ENCODE measurements at places on chromosomes 12 and 14.

DNA sequence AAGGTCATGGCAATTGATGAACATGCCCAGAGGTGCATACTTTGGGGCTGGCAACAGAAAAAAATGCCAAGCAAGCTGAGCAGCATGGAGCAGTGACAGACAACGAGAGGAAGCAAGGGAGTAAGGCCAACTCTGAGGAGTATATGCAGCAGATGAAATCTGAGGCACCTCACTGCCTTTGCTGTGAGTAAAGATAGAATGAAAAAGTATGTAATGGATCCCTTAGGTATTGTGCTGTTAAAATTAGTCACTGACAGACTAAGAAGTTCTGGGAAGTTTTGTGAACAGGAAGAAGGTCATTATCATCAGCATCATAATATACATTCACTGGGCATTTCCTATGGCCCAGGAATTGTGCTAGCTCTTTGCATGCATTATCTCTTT lies 269.9 kb downstream of the DUSP6 start:
- DNase-seq = no peak

DNA sequence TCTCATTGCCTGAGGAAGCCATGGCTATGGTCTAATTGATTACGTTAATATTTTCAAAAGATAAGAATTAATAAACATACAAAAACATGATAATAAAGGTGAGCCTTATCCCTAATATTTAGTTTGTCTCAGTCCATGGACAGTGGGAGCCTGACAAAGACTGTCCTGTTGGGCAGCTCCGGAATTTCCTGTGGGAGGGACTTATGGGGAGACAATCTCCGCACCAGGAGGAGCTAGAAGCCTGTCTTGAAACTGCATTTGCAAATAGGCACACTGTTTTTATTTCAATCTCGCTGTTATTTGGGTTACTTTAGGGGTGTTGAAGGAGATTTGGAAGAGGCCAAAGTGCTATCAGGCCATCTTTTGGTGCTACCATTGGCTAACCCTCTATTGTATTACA lies 50.8 kb upstream of the ZDHHC17 start:
- no peak for DNase-seq

DNA sequence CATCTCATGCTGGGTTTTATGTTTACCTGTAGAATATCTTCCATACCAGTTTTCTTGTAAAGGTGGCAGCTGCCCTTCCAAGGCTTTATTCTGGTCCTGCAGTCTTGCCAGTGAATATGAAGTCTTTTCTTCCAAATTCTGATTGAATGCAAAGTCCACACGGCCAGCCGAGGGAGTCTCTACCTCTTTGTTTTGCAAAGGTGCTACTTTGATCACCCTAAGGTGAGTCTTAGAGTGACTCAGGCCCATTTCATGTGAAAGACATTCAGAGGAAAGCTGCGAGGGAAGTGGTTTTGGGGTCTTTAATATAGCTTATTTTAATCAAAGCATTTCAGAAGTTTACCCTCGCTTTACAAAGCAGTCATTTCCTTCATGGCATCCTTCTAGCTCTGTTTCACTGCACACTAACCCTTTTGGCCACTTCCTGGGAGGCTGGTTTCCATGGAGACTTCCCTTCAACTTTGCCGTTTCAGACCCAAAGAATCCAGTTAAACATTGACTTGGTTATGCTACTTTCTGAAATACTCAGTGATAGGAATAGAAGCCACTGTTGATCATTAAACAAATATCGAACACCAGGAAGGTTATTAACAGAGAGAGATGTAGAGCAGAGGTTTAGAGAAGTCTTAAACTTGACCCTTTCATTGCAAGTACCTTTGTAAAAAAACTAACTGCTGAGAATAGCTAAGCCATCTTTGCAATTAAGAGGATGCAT lies at the start of gene CCDC198:
Gene CCDC198 (minus strand): TSS at position 391 of the 715 bp plus-strand sequence. CDS start 142 bp downstream, at position 249.
- no peak for DNase-seq

- no peak for DNase-seq
Observed at GRCh38 chr12:68391937-68392336, 59.8 kb upstream of the MDM1 start.

- no peak for DNase-seq
Observed at GRCh38 chr12:91249054-91249453, 66.4 kb upstream of the DCN start.

DNA sequence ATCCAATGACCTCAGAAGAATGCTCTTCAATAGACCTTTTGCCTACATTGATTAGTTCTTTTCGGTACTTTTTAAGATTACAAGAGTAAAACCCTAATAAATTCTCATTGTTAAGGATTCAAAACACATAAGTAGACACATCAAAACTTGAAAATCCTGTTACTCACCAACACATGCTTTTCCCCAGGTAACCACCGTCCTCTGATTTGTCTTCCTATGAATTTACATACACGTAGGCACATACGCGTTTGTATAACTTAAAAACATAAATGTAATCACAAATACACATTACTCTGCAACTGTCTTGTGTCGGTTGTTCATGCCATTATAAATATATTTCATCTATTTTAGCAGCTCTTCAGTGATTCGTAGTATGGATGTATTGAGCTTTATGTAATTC lies 910 bp upstream of the WASHC4 start:
- no peak for DNase-seq

GRCh38 chr14:82710267-82710841 lies 1176.7 kb upstream of the SEL1L start:
- peak; percentile 1 for DNase-seq

DNA sequence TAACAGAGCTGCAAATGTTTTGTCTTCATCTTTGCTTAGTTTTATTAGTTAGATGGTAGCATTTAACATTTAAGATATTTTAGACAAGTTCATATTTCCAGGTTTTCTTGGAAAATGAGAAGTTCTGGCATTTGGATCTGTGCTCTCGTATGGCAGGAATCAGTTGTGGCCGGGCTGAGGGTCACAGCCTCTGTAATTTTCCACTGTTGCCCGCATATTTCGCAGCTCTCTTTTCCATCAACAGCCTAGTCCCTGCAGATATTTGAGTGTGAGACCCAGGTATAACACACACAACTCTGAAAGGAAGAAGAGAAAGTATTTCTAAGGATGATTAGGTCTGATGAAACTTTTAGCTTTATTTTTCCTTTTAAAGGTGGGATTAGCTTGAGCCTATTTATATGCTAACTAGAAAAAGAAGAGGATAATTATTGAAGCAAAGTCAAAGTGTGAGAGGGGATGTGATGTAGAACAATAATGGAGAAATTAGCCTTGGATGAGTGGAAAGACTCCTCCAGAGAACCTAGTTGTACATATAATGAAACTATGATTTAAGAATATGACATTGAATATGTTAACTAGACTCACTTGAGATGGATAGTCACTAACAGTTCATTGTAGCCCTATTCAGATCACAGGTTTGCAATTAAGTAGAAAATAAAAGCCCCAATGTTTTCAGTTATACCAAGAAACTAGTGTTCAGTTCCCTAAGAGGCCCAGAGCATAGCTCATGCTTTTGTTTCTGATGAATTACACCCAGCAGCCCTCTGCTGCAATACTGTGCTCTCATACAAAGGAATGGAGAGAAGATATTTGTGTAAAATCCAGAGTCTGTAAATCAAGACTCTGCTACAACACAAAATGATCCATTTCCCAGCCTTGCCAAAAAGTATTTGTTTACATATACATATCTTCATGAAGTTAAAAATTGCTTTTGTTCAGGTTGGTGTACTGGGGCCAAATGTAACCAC lies 158.4 kb downstream of the C12orf50 start:
- DNase-seq = no peak

DNA sequence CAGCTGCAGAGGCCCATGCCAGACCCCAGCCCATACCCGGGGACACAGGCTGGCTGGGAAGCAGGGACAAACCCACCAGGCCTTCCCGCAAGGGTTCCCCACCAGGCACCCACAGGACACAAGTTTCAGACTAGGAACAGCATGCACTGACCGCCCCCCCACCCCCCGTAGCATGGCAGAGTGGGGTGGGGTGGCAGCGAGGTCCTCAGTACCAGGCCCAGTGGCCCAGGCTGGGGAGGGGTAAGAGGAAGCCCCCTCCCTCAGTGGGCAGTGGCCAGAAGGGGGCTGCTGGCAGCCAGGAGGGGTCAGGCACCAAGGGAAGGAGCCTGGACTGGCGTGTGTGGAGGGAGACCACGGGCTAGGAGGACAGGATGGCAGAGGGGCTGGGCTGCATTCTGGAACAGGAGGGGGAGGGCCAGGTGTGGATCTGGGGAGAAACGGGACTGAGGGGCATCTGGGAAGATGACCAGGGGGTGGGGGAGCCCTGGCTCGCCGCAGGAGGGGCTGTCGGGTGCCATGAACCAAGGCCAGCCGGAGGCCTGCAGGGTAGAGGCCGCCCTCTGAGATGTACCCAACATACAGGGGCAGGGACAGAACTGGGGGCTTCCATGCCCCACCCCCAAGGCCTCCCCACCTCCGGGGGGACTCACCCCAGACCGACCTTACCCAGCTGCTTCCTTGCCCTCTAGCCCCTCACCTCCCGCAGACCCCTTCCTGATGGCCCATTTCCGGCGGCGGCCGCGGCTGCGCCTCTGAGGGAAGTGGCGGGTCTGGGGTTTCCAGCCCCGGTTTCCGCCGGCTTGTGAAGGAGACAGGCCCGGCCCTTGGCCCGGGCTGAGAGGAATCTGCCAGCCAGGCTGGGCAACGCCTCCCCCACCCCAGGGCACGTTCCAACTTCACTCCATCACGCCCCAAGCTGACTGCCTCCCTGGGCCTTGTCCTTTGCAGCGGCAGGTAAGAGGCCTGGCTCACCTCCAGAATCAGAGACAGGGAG lies 5.6 kb upstream of the JAG2 start:
- no peak for DNase-seq

DNA sequence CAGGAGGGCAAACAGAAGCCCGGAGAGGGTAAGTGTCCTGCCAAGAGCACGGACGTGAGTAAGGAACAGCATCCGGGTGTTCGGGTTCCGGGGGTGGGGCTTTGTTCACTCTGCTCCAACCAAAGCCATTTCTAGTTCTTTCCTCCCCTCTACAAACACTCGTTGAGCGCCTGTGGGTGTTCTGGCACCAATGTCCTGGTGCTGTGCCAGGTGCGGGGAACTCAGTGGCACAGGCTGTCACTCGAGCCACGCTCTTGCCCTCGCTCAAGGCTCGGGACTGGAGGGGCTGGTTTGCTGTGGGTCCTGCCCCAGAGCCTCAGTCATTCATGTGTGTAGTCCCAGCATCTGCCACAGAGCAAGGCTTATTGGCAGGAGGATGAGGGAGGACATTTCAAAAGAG lies 157.5 kb downstream of the CALM1 start:
- no peak for DNase-seq

DNA sequence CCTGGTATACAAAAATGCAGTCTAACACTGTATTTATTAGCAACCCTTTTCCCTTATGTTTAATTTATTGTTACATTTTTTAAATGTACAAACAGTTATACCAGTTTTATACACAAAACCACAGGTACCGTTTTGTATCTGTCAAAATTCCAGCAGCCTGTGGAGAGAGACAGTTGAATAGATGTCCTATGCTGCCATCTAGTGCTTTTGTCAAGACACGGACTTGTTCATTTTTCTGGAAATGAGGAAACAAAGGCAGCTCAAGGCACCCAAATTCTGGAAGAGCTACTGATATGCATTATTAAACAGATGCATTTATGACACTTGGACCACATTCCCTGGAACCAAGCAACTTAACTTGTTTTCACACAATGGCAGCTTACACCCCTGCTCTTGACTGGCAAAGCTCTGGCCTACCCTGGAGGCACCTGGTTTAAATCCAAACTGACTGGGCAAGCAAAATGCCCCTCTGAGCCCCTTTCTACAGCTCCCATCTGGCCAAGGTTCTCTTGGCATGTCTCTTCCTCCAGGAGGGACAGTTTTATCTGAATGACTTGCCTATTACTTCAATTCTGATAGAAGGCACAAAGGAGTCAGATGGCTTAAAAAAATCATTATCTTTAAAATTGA lies 286.9 kb upstream of the PRKD1 start:
- no peak for DNase-seq

GRCh38 chr12:28036940-28037339 lies 64.4 kb upstream of the PTHLH start:
- no peak for DNase-seq

DNA sequence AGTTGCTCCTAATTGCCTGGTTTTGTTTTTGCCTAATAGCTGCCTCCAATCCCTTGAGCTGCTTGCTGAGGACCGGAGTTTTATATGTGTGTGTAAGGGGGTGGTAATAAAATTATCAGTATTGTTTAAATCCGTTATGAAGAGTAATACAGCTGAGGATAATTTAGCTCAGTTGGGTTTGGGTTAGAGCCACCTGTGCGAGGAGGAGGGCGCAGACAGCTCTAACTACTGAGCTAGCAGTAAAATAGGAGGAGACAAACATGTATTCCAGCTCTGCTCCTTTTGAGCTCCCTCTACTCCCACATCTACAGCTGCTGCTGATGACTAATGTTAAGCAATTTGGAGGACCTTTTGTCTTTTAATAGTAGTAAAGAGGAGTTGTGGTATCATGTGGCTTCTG lies 61.5 kb downstream of the SPATS2 start:
- DNase-seq = no peak

DNA sequence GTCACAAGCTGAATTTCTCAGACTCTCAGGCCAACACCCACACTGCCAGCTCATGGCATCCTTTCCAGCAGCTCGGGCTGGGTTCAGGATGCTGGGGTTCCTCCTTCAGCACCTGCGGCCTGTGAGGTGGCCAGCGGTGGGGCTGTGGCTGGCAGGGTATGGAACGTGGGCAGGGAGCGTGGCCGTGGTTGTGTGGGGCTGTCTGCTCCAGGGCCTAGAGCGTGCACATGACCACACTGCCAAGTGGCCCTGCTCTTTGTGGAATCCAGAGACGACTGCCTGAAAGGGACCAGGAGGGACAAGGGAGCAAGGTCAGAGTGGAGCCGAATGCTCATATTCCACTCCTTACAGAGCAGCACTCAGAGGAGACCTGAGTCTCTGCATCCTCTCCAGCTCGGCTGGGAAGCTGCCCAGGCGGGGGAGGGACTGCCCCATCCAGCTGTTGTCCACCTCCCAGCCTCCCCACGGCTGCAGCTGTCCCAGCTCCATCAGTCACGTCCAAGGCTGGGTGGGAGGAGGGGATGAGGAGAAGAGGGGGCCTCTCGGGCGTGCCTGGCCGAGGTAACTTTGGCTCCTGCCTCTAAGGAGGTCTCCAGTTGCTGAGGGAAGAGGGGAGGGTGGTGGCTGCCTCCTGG lies 71.3 kb downstream of the TSPAN9 start:
- no peak for DNase-seq

DNA sequence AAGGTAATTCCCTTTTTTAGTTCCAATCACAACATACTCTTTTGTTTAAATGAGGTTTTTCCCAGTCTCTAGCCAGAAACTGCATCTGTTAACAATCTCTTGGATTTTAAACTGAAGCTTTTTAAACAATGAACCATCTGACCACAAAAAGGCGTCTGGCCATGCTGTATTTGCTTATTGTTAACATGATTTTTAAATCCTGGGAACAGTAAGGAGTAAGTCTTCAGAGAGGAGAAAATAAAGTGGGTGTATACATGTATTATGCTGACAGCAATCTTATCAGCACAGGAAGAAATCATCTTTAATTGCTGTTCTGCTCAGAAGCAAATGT lies 106.2 kb downstream of the DAAM1 start:
- DNase-seq = no peak

DNA sequence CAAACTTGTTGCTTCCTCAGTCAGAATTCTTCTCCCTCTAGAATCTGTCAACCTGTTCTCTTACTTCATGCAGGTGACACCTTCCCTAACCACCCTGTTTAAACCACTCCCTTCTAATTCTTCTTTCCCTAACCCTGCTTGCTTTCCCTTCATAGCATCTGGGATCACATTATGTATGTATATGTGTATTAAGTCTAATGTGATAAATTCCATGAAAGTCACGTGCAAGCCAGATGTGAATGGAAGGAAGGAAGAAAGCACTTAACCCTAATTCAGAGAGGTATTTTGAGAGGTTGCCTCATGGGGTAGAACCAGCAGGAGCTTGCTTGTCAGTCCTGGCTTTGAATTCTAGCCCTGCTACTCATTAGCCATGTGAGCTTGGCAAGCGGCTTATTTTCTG lies 340.0 kb downstream of the TRHDE start:
- DNase-seq = no peak

Measured in stimulated activated CD8-positive, alpha-beta memory T cell treated with anti-CD3 and anti-CD28 coated beads, Interleukin-7, amount 100 ng/mL, for 24 hours (primary cell).